ENCODE measurements at places on chromosomes 2 and 18. TPM values are rescaled to one million over a fixed set of nuclear protein-coding genes. Genes with fewer than 3 reads are reported as not detected.

The SLC40A1 gene
- 0.31 TPM for total RNA-seq

The IL18R1 gene
- total RNA-seq, result 50.2 TPM

The CD302 gene
- total RNA-seq, result 0.08 TPM

The NT5DC4 gene
- not detected for total RNA-seq

The MARCHF4 gene
- total RNA-seq, result not detected

The TWIST2 gene
- not detected for total RNA-seq

The ANKRD62 gene
- total RNA-seq, result not detected

The HOXD13 gene
- total RNA-seq, result not detected

The UGT1A6 gene
- not detected for total RNA-seq

The KCNE4 gene
- not detected for total RNA-seq

DNA sequence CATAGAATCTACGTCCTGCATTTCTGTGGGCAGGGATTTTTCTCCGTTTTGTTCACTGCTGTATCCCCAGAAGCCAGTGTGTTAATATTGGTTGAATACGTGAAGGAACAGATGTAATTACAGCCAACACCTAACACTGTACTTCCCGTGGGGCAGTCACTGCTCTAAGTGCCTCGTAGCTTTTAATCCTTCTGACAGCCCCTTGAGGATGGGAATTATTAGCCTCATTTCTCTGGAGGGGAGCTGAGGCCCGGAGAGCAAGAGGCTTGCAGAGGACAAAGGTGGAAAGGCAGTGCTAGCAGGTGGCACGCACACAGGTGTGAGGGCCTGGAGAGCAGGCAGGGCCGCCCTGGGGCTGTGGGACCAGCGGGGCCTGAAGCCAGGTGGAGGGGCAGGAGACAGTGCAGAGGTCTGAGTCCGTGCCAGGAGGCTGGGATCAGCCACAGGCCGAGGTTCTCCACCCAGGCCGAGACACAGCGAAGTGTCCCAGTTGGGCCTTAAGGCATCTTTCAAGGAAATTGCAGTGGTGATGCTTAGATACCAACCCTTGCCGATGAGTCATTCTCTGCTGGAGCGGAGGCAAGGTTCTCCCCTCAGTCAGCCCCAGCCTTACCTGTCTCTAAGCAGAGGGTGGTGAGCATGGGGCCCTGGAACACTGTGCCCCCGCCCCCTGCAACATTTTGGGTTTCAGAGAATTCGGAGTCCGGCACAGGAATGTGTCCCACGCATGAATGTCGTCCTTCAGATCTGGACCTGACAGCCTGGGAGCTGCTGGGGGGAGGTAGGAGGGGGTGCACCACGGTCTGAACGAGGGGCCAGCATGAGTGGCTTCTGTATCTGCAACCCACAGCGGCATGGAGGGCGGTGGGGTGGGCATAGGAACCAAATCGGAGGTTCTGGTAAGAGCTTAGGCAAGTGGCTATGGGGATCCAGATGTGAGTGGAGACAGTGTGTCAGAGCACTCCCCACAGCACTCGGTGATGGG is 122.6 kb downstream of the GBX2 start:
- DNase-seq, result no peak

DNA sequence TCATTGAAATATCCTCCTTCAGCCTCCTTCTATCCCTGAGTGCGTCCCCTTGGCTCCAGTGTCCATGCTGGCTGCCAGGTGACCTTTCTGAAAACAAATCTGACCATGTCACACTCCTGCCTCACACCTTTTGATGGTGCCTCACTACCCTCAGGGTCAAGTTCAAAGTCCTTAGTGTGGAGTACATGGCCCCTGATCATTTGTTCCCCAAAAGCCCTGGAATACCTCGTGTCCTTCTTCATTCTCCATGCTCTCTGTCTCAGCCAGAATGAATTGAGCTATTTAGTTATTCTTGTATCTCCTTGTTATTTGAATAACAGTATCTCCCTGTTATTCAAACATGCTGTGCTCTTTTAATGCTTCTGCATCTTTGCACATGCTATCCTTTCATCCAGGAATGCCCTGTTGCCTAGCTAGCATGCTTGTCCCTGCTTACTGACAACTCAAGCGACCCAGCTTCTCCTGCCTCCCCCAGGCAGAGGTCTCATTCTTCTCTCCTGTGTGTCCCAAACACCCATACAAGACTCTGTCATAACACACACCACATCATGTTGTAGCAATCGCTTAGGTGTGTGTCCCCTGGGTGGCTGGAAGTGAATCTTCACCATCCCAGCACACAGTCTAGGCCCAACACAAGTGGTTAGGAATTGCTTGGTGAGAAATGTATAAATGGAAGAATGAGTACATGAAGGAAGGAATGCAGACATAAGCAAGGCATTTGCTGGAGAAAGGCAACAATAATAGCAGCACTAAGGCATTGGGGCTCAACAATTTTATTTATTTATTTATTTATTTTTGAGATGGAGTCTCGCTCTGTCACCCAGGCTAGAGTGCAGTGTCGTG is 144.0 kb downstream of the DDX1 start:
- no peak for DNase-seq

GRCh38 chr2:209239585-209239938 is 184.3 kb upstream of the MAP2 start:
- no peak for DNase-seq

GRCh38 chr2:5794012-5794411 is 101.8 kb downstream of the SOX11 start:
- DNase-seq, result no peak

- no peak for DNase-seq
Observed at GRCh38 chr2:238930216-238930615, 82.3 kb downstream of the TWIST2 start.

- no peak for DNase-seq
Observed at GRCh38 chr2:208013285-208014178, 11.8 kb downstream of the PLEKHM3 start.

- DNase-seq, result no peak
Observed at GRCh38 chr2:142756430-142756829, 121.0 kb upstream of the KYNU start.

GRCh38 chr2:219404954-219405353 is 13.2 kb upstream of the DES start:
- no peak for DNase-seq

GRCh38 chr2:8456151-8457091 is 225.4 kb upstream of the ID2 start:
- peak; percentile 82 for DNase-seq

DNA sequence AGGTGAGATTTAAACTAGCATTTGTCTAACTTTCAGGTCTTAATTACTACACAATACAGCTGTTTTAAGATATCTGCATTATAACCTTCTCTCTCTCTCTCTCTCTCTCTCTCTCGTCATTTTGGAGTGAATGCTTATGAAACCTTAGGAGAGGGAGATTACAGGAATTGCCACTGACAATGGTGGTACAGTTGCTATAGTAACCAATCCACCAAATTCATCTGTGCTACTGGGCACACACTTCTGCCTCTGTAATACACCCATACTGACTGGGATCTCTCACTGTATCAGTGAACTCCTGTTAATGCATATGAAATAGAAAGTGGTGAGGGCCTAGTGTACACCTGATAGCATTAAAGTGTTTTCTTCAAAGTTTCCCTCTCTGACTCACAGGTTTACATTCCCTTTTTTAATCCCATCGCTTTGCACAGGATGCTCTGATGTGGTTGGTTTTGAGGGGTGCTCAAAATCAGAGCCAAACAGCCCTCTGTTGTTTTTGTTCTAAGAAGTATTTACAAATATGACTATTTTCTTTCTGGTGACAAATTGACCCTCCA is 13.1 kb downstream of the KLHL14 start:
- DNase-seq, result no peak

- DNase-seq, result no peak
Observed at GRCh38 chr2:905091-905832, 45.4 kb upstream of the SNTG2 start.

GRCh38 chr2:241895712-241896641 is 26.4 kb downstream of the RTP5 start:
- peak; percentile 22 for DNase-seq
